ENCODE measurements at places on chromosomes 2 and 18. TPM values are rescaled to one million over a fixed set of nuclear protein-coding genes. Genes with fewer than 3 reads are reported as not detected.

ATG4B gene
- 91.4 TPM for total RNA-seq

AGXT gene
- not detected for total RNA-seq

PRADC1 gene
- 13.7 TPM for total RNA-seq

SRD5A2 gene
- not detected for total RNA-seq

SGPP2 gene
- total RNA-seq, result 0.44 TPM

TEX44 gene
- total RNA-seq, result not detected

ICOS gene
- total RNA-seq, result 49.7 TPM

FZD7 gene
- 0.18 TPM for total RNA-seq

KCNE4 gene
- total RNA-seq, result not detected

GRCh38 chr18:25469489-25469888, 117.5 kb upstream of the ZNF521 start:
- no peaks in the 10 kb centered on the region for H3K36me3 ChIP-seq
- H3K4me3 ChIP-seq, result no peak overlapping the region
- no peak for DNase-seq

- H3K27ac ChIP-seq, result no peak overlapping the region
- no peak overlapping the region for H3K4me3 ChIP-seq
- no peaks in the 10 kb centered on the region for H3K27me3 ChIP-seq
- no peaks in the 10 kb centered on the region for H3K36me3 ChIP-seq
- H3K4me1 ChIP-seq, result no peaks in the 10 kb centered on the region
- no peak for DNase-seq
Observed at GRCh38 chr18:13527730-13528129, 198.6 kb downstream of the FAM210A start.

GRCh38 chr2:130300258-130300969, 42.3 kb upstream of the IMP4 start:
- no peaks in the 10 kb centered on the region for H3K4me1 ChIP-seq
- H3K4me3 ChIP-seq, result no peak overlapping the region
- H3K27me3 ChIP-seq, result peaks cover 20% of the 10 kb centered on the region
- no peak for DNase-seq
- no peaks in the 10 kb centered on the region for H3K36me3 ChIP-seq

DNA sequence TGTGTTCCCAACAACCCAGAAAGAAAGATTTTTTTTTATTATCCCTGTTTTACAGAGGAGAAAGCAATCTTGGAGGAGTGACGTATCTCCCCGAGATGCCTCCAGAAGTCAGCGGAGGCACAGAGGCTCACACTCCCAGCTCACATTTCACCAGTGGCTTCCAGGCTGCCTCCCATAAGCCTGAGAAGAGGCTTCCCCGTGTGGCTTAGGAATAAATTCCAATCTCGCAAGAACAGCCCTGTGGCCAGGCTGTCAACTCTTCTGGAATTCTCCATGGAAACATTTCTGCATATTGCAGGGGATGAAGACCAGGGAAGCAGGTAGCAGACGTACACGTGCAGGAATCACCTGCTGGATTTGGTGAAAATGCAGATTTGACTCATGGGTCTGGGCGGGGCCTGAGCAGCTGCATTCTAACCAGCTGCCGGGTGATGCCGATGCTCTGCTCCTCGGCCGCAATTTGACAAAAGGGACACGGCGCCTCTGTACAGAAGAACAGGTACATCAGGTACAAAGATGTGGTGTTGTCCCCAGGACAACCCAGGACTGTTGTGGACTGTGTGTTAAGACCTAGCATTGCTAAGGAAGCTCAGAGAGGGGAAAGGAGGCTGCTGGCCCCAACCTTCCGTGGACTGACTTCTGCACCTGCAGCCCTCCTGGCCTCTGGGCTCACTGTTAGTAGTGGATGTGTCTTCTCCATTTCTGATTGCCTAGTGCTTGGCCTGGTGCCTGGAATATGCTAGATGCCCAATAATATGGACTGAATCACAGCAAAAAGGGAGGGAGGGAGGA, 114.2 kb upstream of the ID2 start:
- H3K4me3 ChIP-seq, result no peak overlapping the region
- peaks cover 4% of the 10 kb centered on the region for H3K27me3 ChIP-seq
- peaks cover 6% of the 10 kb centered on the region for H3K4me1 ChIP-seq
- no peak for DNase-seq
- peaks cover 1% of the 10 kb centered on the region for H3K36me3 ChIP-seq

GRCh38 chr2:125684932-125685331, 971.0 kb upstream of the GYPC start:
- H3K27me3 ChIP-seq, result no peaks in the 10 kb centered on the region
- no peak for DNase-seq
- no peaks in the 10 kb centered on the region for H3K4me1 ChIP-seq
- no peak overlapping the region for H3K4me3 ChIP-seq

DNA sequence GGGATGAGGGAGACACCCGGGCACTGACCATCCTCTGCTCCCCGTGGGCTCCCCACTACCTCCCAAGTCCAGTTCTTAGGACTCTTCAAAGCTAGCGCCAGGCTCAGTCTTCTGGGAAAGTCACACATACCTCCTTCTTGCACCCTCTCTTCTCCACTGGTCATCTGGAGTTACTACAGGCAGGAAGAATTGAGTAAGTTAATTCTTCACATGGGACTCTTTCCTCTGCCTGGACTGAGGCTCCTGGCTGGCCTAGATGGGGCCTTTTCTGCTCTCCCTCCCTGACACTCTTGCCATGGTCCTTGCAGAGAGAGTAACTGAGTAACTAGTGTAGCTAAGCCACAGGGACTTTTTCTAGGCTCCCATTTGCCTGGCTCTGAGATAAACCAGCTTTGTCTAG, 96.5 kb upstream of the CELF4 start:
- DNase-seq, result no peak
- no peak overlapping the region for H3K27ac ChIP-seq
- H3K4me3 ChIP-seq, result no peak overlapping the region
- no peaks in the 10 kb centered on the region for H3K27me3 ChIP-seq

DNA sequence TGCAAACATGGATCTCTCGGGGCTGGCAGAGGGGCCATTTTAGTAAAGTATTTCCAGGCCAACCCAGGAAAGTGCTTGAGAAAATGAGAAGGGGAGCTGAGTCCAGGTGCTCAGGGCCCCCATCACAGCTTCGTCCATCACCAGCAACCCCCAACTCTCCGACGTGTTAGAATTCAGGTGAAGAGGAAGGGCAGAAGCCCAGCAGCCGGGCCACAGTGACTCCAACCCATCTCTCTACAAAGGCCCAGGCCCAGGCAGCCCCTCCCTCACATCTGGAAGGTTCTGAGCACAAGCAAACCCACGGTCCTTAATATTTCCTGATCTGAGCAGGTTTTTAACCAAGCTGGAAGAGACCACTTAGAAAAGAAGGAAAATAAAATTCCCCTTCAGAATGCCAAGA, 34.7 kb upstream of the COL6A3 start:
- no peaks in the 10 kb centered on the region for H3K36me3 ChIP-seq
- H3K27ac ChIP-seq, result no peak overlapping the region
- no peak for DNase-seq

DNA sequence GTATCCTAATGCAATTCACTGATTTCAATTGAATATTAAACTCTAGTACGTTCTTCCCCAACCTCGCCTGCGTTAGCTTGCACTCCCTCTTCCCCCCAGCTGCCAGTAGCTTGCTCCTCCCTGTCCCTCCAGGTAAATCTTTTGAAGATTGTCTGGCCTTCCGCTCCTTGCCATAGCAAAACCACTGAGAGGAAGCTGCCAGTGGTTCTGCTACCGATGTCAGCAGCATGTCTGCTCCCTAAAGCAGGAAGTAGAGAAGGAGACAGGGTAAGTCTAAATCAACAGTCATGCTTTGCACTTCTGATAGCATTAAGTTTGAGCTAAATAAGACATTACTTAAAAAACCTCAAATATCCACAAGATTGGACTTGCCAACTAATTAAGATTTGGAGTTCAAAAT, 89.1 kb downstream of the SCN2A start:
- no peaks in the 10 kb centered on the region for H3K36me3 ChIP-seq
- peaks cover 11% of the 10 kb centered on the region for H3K4me1 ChIP-seq
- H3K27ac ChIP-seq, result no peak overlapping the region
- peak; percentile 41 for DNase-seq
- no peaks in the 10 kb centered on the region for H3K27me3 ChIP-seq
- no peak overlapping the region for H3K4me3 ChIP-seq

GRCh38 chr2:62178741-62179271, 17.1 kb upstream of the B3GNT2 start:
- H3K36me3 ChIP-seq, result no peaks in the 10 kb centered on the region
- DNase-seq, result no peak
- no peaks in the 10 kb centered on the region for H3K27me3 ChIP-seq
- H3K4me1 ChIP-seq, result no peaks in the 10 kb centered on the region
- H3K4me3 ChIP-seq, result no peak overlapping the region

DNA sequence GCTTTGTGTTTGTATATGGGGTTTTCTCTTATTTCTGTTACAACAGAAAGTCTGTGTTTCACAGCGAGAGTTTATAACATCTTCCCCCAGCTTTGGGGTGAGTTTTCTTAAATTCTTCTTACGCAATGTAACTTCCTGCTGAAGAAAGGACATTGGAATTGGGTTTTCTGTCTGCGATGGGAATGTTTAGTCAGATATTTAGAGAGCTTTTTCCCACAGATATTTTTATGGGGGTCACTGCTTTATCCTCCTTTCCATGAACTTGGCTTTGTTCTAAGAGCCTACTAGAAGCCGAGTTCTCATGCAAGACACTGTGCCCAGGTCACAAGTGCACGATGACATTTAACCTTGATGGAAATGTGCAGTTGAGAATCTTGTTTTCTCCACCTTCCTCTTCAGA, 22.1 kb downstream of the B3GNT2 start:
- no peak for DNase-seq
- no peak overlapping the region for H3K4me3 ChIP-seq
- H3K36me3 ChIP-seq, result peaks cover 63% of the 10 kb centered on the region
- H3K27ac ChIP-seq, result no peak overlapping the region

GRCh38 chr2:207499114-207499513, 30.6 kb upstream of the CREB1 start:
- DNase-seq, result no peak
- no peak overlapping the region for H3K27ac ChIP-seq
- peaks cover 13% of the 10 kb centered on the region for H3K27me3 ChIP-seq
- no peak overlapping the region for H3K4me3 ChIP-seq

- H3K4me3 ChIP-seq, result peak overlapping the region; percentile 99
- peaks cover 23% of the 10 kb centered on the region for H3K36me3 ChIP-seq
- no peak for DNase-seq
- peak overlapping the region; percentile 100 for H3K27ac ChIP-seq
- peaks cover 57% of the 10 kb centered on the region for H3K4me1 ChIP-seq
Observed at GRCh38 chr2:27889774-27890145, 427 bp downstream of the RBKS start.

DNA sequence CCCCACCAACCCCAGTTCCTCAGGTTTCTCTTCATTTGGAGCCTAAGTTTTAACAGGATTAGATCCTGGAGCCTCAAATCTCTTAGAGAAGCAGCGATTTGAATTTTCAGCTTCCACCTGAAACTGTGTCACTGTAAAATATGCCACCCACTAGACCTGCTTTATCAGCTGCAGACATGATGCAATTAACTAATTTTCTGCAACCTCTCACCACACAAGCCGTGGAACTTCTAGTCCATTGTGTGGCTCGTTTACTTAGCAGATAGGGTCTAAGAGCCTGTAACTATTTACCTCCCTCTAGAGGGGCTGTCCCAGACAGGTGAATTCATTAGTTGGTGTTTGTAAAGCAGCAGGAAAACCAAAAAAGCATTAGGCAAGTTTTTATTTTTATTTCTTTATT, 31.6 kb upstream of the FZD5 start:
- no peak overlapping the region for H3K27ac ChIP-seq
- H3K4me3 ChIP-seq, result no peak overlapping the region
- H3K36me3 ChIP-seq, result no peaks in the 10 kb centered on the region
- H3K4me1 ChIP-seq, result peaks cover 6% of the 10 kb centered on the region
